Endothelial cell (in vitro differentiated cells): ENCODE measurements at places on chromosomes 2 and 18.

DNA sequence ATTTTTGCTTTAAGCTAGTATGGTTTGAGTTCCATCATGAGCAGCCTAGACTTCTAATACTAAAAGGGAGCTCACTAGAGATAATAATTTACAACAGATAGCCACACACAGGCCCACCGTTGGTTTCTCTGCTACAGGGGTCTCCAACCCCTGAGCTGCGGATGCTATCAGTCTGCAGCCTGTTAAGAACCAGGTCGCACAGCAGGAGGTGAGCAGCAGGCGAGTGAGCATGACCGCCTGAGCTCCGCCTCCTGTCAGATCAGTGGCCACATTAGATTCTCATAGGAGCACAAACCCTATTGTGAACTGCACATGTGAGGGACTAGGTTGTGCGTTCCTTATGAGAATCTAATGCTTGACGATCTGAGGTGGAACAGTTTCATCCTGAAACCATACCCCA, 150.6 kb downstream of the HRH4 start:
- DNase-seq: no peak

- no peak for DNase-seq
These were observed 825.8 kb upstream of the FANCL start for GRCh38 chr2:59066787-59067399.

DNA sequence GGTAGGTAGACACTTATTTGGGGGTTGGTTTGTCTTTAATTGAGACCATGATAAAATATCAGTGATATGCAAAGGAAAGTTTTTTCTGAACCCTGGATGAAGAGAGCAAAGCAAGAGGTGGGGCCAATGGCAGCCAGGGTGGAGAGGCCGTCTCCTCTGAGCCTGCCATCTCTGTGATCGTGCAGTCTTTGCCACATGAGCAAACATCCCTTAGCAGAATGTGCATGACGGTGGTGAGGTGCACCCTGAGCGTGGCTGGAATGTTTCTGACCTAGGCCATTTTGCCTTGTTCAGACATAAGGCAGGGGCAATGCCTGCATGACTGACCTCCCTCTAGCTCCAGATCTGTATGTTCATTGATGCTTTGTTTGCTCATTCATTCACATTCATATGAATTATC, 6.0 kb downstream of the NCK2 start:
- no peak for DNase-seq

- DNase-seq: no peak
These were observed 447 bp upstream of the CCL20 start for GRCh38 chr2:227813229-227813561.

GRCh38 chr18:35042389-35043071, 1.3 kb downstream of the MAPRE2 start:
- DNase-seq: no peak

- no peak for DNase-seq
These were observed 75.1 kb downstream of the SH3BP4 start for GRCh38 chr2:235026649-235027557.

DNA sequence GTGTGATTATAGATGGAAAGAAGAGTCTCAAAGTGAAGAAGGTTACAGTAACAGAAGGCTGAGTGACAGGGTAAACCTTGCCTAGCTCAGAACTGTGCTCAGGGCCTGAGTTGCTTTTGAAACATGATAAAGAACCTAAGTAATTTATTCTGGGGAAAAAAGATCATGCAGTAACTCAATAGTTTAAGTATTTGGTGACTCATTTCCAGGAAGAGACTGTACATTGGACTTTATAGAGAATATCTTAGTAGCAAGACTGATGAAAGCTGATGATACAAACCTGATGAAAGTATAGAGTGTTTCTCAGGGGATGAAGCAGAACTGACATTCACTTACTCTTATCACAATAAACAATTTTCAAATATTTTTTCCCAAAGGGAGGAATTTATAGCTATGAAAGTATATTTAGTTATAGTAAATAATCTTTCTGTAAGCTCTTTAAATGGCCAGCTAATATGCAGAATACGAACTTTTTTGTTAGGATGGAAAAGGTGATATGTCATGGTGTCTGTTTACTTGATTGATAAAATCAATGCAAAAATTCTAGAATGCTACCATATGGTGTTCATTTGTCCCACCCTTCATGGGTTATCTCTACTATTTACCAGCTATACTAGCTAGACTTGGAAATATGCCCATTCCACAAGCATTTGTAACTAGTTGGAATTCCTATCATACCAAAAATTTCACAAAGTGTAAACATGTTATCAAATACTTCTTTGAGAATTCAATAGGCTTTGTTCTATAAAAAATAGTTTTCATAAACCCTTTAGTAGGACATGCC, 1265.5 kb upstream of the ACVR2A start:
- DNase-seq: no peak

DNA sequence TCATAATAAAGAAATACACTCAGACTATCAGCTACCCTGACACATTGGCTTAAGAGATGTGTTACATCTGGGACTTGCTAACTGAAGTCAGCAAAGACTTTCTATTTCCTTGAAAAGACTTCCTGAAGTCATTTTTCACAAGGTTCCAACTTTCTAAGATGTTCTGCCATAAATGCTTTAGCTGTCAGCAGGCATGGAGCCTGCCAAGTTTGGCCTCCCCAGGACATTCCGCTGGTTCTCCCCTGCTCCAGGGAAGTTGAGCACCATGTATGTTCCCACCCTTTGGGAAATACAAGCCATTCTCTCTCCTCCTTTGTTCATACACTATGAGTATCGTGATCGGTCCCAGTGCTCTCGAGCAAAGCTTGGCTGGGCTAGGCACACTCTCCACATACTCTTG, 202.7 kb upstream of the CCDC68 start:
- DNase-seq: no peak
